ENCODE measurements at places on chromosomes 1 and 21. TPM values are rescaled to one million over a fixed set of nuclear protein-coding genes. Genes with fewer than 3 reads are reported as not detected.

The NUDT17 gene
- total RNA-seq, result 3.3 TPM

The MYBPH gene
- not detected for total RNA-seq

The HUNK gene
- total RNA-seq, result 0.34 TPM

The F13B gene
- not detected for total RNA-seq

The TTLL10 gene
- total RNA-seq, result not detected

- no peaks in the 10 kb centered on the region for H3K4me1 ChIP-seq
- H3K27me3 ChIP-seq, result no peaks in the 10 kb centered on the region
- no peak for DNase-seq
- no peak overlapping the region for H3K27ac ChIP-seq
- H3K36me3 ChIP-seq, result peaks cover 20% of the 10 kb centered on the region
- H3K4me3 ChIP-seq, result no peak overlapping the region
Measured at GRCh38 chr1:159023723-159024122, 14.0 kb downstream of the IFI16 start.

DNA sequence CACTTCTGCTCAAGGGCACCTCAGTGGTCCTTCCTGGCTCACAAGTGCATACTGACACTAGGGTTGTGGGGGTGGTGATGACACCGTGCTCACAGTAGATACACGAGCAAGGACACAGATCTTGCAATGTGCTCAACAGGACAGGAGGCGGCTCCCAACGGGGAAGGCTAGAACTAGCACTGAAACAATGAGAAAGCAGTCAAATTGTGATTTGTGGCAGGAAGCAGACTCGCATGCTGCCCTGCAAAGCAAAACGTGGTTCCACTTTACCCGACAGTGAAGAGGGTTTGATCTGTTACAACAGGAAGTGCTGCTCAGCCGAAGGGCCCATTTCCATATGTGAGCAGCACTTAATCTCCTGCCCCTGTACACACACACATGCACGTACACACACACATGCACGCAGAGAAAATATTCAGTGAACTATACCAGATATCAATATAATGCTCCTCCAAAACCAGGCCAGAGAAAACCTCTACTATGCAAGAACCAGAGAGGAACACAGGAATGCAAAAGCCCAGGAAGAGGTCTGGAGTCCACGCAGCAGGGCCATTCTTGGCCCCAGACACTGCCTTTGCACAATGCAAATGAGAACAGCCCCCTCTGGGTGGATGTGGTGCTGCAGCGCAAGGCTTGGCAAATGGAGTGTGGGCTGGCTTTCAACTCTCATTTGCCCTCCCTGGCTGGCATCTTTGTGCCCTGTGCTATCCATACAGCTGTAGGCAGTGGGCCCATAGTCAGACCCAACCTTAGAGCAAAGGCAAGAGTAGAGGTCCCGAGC is 47.1 kb downstream of the KANK4 start:
- no peaks in the 10 kb centered on the region for H3K36me3 ChIP-seq
- H3K4me1 ChIP-seq, result no peaks in the 10 kb centered on the region
- H3K27me3 ChIP-seq, result peaks cover 6% of the 10 kb centered on the region

DNA sequence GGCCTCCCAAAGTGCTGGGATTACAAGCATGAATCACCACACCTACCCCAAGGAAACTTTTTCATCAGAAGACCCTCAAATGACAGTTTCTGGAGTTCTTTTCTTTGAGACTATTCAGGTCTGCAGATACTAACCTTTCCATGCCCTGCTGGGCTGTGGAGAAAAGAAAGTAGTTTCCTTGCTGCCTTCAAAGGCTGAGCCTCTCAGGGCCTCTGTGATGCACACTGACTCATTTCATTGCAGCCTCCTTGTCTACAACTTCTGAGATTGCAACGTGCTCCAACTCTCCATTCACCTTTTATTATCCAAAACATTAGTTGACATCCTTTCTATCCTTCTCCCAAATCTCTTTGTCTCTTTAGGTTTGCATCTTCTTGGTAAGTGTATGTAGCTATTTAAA is 8.8 kb upstream of the SAMSN1 start:
- H3K4me3 ChIP-seq, result no peak overlapping the region
- no peak overlapping the region for H3K27ac ChIP-seq
- DNase-seq, result no peak
- no peaks in the 10 kb centered on the region for H3K27me3 ChIP-seq
- H3K4me1 ChIP-seq, result no peaks in the 10 kb centered on the region
- H3K36me3 ChIP-seq, result no peaks in the 10 kb centered on the region

DNA sequence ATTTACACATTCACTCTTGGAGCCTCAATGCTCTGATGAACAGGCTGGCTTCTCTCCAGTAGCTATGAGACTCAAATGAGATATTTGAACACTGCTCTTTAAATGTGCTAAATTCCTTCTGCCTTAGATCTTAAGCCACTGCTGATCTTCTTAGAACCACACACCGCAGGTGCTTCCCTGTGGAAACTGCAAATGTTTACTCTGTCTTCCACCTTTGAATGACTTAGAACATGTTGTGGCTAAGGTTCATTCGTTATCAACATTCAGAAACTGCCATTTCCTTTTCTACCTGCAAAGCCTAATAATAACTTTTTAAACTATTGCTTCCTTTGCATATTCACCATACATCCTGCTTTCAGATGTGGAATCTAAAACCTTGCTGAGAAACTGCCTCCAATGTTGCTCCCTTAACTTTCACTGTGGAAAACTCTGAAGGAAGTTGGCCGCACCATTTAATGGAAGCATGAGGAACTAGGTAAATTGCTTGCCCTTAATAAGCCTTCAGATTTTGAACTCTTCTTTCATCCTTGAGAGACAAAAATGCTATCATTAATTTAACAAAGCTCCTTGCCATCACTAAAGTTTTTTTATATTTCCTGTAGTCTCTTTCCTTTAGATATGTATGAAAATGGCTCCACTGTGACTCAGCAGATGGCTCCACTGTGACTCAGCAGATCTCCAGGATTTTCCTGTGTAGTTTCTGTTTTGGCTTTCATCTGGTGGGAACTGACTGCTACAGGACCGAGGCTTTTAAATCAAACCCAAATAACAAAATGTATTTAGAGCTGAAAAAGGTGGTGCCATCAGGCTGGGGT is 143.8 kb downstream of the TNFSF18 start:
- no peak overlapping the region for H3K4me3 ChIP-seq
- DNase-seq, result peak; percentile 94
- H3K36me3 ChIP-seq, result no peaks in the 10 kb centered on the region
- no peaks in the 10 kb centered on the region for H3K27me3 ChIP-seq

- H3K4me3 ChIP-seq, result no peak overlapping the region
- no peaks in the 10 kb centered on the region for H3K4me1 ChIP-seq
- H3K27ac ChIP-seq, result no peak overlapping the region
- peaks cover 5% of the 10 kb centered on the region for H3K27me3 ChIP-seq
- no peaks in the 10 kb centered on the region for H3K36me3 ChIP-seq
Measured at GRCh38 chr1:11610629-11611180, 43.5 kb downstream of the FBXO2 start.

DNA sequence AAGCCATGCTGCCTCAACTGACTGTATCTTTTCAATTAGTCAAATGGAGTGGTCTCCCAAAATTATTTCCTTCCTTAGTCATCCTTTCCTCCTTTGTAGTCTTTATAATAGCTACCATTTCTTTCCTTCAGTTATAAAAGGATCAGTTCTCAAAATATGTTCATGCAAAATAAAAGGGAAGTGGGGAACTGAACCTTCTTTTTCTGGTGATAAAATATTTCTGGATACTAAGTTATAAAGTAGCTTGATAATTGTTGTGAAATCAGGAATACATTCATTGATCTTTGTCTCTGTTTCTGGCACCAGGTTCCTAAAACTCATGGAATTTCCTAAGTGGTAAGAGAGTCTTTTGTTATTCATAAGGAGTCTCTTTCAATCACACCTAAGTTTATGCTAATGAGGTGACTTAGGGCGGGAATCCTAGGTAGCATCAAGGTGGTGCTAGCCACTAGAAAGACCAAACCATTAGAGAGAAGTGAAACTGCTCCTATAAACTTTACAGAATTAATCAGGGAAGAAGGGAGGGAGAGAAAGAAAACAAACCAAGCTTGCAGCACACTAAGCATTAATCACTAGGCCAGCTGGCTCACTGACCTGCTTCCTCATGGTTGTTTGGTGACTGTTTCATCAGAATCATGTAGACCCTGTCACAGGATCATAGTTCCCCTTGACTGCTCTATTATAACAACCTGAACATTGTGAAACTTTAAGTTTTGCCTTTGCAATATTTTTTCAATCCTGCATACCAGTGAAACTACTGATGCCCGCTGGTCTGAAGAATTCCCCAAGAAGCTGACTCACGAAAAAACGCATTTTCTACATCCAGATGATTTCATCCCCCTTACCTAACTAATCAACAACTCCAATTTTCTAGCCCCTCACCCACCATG is 161.6 kb upstream of the PTBP2 start:
- H3K4me3 ChIP-seq, result peak overlapping the region; percentile 11
- H3K4me1 ChIP-seq, result peaks cover 18% of the 10 kb centered on the region
- no peaks in the 10 kb centered on the region for H3K27me3 ChIP-seq
- DNase-seq, result peak; percentile 99

- H3K27ac ChIP-seq, result no peak overlapping the region
- no peak overlapping the region for H3K4me3 ChIP-seq
- DNase-seq, result peak; percentile 26
- peaks cover 25% of the 10 kb centered on the region for H3K4me1 ChIP-seq
- no peaks in the 10 kb centered on the region for H3K36me3 ChIP-seq
- no peaks in the 10 kb centered on the region for H3K27me3 ChIP-seq
Measured at GRCh38 chr1:159879136-159879535, 16.7 kb upstream of the VSIG8 start.

GRCh38 chr21:31334648-31335121 is 9.4 kb downstream of the TIAM1 start:
- DNase-seq, result peak; percentile 46
- no peak overlapping the region for H3K27ac ChIP-seq
- peaks cover 12% of the 10 kb centered on the region for H3K4me1 ChIP-seq
- H3K4me3 ChIP-seq, result no peak overlapping the region

DNA sequence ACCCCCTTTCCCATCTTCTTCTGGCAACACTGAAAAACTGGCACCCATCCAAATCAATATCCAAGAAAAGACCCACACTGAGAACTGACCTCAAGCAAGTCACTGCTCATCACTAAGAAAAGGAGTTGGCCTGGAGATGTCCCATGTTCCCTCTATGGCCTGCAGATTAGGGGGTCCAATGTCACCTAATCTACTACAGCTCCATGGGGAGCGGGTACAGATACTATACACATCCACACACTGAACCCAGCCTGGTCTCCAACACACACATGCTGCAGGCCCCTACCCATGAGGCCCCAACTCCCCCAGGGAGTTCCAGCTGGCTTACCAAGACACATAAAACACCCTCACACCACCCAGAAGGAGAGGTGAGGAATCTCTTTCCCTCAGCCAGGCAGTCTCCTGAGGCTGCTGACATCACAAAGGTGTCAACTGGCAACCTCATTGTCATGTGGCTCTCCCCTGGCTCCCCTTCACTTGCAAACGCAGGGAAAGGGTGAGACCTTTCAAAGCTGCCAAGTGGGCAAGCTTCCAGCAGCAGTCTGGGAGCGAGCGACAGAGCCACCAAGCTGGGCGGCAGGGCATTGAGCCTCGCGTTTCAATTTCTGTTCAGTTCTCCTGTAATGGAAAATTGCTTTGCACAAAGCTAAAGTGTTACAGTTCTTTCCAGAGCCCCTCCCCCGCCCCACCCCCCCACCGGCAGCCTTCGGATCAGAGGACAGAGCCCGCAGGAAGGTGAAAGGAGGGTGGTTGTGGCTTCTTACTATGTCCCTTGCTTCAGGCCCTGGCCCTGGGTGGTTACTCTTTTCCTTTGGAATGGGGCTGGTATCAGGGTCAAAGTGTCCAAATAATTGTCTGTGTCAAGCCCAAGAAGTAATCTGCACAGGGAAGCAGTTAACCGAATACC is at the start of gene LRRC52:
Gene LRRC52, plus strand, starts transcription at position 469 of the 907 bp plus-strand sequence. Its CDS starts 297 bp downstream, at position 766.
- no peak within 1 kb of the TSS for H3K4me3 ChIP-seq
- H3K4me1 ChIP-seq, result no peaks in the 10 kb centered on the region
- peaks cover 4% of the 10 kb centered on the region for H3K27me3 ChIP-seq

- no peak overlapping the region for H3K4me3 ChIP-seq
- no peak overlapping the region for H3K27ac ChIP-seq
- no peaks in the 10 kb centered on the region for H3K27me3 ChIP-seq
- no peaks in the 10 kb centered on the region for H3K4me1 ChIP-seq
Measured at GRCh38 chr1:76129731-76130130, 55.2 kb downstream of the ST6GALNAC3 start.

GRCh38 chr1:172679000-172679772 is 20.3 kb downstream of the FASLG start:
- H3K36me3 ChIP-seq, result no peaks in the 10 kb centered on the region
- H3K27ac ChIP-seq, result no peak overlapping the region
- H3K4me1 ChIP-seq, result no peaks in the 10 kb centered on the region
- H3K27me3 ChIP-seq, result no peaks in the 10 kb centered on the region
- no peak overlapping the region for H3K4me3 ChIP-seq
- no peak for DNase-seq

DNA sequence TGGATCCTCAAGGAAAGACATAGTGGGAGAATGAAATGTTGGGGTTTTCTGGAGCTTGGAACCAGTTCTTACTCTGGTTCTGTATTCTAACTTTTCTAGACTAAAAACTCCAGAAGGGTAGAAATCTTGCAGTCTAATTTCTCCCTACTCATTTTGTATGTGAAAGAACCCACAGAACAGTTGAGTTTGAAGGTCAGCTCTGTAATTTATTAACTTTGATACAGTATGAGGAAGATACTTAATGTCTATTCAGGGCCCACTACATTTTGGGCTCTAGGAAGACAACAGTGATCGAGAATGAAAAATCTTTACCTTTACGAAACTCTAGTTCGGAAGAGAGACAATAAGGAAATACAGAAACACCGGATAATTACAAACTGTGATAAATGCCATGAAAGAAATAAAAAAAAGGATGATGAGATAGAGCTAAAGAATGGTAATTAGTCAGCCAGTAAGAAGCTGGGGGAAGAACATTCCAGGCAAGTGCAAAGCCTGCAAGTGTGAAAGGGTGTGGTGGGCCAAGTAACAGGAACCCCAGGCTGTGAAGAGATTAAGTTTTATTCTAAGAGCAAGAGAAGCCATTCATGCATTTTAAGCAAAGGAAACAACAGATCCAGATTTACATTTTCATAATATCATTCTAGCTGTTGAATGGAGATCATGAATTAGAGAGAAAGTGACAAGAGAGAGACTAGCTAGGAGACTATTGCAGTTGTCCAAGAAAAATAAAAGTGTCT is 159.9 kb upstream of the HMCN1 start:
- H3K4me1 ChIP-seq, result no peaks in the 10 kb centered on the region
- no peaks in the 10 kb centered on the region for H3K36me3 ChIP-seq
- H3K27me3 ChIP-seq, result no peaks in the 10 kb centered on the region
- H3K27ac ChIP-seq, result no peak overlapping the region
- no peak overlapping the region for H3K4me3 ChIP-seq

DNA sequence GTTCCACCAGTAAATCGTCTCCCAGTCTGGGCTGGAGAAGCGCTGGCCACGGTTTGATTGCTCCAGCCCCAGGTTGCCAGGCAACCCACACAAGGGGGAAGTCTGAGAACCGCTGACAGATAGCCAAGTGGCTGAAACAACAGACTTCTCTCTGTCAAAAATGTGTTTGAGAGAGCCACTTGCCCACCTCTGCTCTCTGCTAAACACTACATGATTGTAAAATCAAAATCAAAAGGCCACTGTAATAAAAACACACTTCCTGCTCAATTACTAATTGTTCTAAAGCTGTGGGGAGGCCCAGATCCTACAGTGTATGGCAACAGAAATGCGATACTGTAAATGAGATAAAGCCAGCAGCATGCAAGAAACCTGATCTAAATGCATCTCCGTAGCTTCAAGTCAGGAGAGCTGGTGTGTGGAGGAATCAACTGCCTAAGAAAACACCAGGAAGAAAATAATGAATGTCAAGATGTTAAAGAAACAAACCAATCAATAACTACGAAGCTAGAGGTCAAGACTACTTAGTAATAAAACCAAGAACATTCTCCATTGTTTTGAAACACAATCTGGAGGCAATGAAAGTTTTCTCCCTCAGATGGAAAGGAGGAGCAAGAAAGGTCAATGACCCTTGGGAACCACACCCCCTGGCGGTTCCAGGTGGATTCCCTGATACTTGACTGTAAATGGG is 121.2 kb downstream of the SLC45A1 start:
- peak overlapping the region; percentile 54 for H3K27ac ChIP-seq
- H3K4me1 ChIP-seq, result peaks cover 12% of the 10 kb centered on the region
- DNase-seq, result peak; percentile 81
- no peaks in the 10 kb centered on the region for H3K36me3 ChIP-seq
